ENCODE measurements at places on chromosomes 5 and 9.

- no peak for DNase-seq
These were observed 34.5 kb upstream of the SMAD5 start for GRCh38 chr5:136098176-136098575.

GRCh38 chr5:96788112-96788749 is 19.5 kb downstream of the ERAP1 start:
- DNase-seq, result no peak

- no peak for DNase-seq
These were observed 529 bp upstream of the TPM2 start for GRCh38 chr9:35690294-35690613.

DNA sequence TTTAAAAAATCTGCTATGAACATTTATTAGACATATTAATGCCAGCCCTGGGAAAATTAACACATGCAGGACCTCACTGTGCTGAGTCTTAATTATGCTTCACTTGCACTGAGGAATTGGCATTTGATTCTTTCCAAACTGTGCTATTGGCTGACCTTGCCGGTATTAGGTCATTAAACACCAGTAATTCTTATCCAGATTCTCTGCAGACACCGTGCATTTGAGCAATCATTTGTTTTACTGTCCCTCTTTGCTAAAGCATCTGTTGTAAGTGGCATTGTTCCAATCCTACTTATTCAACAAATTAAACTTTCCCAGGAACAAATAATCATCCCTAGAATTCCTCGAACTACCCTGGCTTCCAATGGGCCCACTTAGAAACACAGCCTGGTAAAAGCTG is 145.0 kb downstream of the SLC12A2 start:
- no peak for DNase-seq

- DNase-seq, result no peak
These were observed 3.4 kb downstream of the CEMIP2 start for GRCh38 chr9:71764891-71765290.

GRCh38 chr5:148191010-148191409 is 11.8 kb upstream of the SPINK6 start:
- no peak for DNase-seq

DNA sequence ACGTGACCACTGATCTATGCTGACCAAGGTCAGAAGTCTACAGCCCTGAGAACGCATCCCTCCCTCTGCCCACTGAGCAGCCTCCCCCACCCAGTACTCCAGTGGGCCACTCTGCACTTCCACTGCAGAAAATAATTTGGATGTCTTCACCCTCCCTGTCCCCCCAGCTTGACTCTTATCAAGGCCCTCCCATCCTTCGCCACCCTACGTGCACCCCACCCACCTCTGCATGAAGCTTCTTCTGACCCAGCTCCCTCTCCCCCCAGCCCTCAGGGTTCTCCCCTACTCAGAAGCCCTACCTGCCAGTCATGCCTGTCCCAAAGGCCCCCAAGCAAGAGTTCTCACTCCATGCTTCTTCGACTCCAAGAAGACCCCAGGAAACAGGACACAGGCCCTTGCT is 138.5 kb upstream of the FSTL4 start:
- no peak for DNase-seq

DNA sequence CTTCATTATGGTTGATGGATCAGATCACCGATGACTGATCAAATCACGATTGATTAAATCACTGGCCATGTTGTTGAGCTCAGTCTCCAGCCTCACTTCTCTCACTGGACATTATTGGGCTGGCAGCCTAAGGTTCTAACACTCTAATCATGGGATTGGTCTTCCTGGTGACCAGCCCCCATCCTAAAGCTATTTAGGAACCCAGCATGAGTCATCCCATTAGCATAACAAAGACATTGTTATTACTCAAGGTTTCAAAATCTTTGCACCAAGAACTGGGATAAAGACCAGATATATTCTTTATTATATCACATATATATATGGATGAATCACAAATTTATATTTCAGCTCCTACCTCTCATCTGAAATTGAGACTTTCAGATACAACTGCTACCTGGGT is 272.1 kb upstream of the IL12B start:
- DNase-seq, result no peak

DNA sequence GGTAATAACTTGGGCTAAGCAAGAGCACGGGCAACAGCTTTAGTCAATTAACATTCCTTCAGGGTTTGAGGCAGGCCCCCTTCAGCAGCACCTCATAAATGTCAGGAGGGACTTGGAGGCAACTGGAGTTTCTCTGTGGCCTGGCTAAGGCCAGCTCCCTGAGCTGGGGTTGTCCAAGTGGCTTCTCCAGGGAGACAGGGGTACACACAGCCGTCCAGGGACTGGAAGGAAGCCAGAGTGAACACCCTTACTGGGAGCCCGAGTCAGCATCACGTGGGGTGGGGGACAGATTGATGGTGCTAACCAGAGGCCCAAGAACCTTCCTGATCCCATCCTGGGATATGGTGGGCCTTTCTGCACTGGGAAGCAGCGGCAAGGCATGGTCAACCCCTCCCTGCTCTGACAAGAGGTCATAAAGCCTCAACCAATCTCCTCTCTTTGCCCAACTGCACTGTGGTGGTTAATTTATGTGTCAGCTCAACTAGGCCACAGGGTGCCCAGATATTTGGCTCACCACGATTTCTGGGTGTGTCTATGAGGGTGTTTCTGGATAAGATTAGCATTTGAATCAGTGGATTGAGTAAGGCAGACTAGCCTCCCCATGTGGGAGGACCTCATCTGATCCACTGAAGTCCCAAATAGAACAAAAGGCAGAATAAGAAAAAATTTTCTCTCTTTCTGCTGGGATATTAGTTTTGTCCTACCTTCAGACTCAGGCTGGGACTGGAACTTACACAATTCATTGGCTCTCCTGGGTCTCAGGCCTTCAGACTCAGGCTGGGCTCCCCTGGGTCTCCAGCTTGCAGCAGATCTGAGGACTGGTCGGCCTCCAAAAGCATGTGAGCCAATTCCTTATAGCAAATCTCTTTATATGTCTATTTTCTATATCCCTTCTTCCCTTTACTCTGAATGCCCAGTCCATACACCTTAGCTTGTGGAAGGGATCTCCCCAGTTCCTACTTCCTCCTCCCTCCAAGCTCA is 127.2 kb upstream of the LARP1 start:
- no peak for DNase-seq

DNA sequence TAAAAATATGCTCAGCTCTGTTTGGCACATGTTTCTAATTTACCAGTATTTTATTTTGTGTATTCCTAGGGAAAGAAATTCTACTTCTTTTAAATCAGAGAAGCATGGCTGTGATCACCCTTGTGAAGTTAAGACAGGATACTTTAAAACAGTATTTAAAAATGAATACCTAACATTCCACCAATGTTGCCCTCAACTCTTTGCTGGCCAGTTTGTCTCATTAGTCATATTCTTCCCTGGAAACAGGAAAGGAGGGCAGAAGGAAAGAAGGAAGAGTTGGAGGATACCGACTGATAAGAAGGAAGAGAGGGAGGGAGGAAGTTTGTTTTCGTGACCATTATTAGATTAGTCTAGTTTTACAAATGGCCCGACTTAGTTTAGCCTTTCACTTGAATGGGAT is 137.4 kb downstream of the PLK2 start:
- DNase-seq, result no peak

DNA sequence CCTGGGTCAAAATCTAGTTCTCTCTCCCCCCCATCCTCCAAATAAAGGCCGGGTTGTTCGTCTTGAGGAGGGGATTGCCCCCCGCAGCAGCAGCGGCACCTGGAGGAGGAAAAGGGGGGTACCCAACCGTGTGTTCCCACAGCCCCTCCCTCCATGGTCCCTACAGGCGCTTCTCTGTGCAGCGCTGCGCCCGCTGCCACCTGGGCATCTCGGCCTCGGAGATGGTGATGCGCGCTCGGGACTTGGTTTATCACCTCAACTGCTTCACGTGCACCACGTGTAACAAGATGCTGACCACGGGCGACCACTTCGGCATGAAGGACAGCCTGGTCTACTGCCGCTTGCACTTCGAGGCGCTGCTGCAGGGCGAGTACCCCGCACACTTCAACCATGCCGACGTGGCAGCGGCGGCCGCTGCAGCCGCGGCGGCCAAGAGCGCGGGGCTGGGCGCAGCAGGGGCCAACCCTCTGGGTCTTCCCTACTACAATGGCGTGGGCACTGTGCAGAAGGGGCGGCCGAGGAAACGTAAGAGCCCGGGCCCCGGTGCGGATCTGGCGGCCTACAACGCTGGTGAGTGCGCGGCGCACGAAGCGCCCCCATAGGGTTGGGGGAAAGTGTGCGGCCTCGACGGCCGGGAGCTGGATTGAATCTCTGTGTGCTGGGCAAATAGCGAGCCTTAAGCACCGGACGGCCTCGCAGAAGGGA is 3.5 kb downstream of the LHX2 start:
- DNase-seq, result no peak

DNA sequence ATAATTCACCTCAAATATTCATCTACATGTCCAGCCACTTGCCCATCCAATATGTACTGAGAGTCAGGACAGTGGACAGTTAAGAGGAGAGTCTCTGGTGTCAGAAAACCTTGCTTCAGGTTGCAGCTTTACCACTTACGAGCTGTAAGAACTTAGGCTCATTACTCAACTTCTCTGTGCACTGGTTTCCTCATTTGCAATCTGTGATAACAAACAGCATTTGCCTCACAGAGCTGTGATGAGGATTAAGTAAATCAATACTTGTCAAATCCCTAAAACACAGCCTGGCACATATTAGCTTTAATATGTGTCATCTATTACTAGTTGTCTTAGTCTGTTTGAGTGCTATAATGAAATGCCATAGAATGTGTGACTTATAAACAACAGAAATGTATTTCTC is 8.6 kb downstream of the GOLGA1 start:
- no peak for DNase-seq

- DNase-seq, result no peak
These were observed 14.9 kb upstream of the MACIR start for GRCh38 chr5:103243665-103244064.

DNA sequence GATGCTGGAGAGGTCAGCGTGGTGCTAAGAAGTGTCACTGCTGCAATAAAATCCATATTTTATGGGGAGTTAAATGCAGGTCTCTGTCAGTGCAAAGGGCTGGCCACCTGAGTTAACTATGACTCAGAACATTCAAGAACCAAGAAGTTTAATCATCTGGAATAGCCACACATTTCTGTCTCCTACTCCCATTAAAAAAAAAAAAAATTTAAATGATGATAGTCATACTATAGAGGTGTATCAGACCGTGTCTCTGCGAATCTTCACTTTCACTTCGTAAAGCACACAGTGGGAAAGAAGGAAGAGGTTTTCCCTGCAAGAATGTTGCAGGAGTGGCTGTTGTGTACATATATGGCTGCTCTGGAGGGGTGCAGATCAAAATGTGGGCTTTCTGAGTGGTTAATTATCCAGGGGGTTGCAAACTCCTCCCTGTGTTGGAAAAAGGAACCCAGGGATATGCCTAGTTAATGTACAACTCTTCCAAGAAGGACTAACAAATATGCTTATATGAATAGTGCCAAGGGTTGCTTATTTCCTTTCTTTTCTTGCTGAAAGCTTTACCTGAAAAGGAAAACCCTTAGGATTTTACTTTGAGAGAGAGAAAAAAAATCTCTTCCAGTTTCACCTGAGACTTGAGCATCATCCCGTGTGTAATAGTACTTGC is 1.5 kb downstream of the CDH6 start:
- DNase-seq, result no peak

GRCh38 chr5:125396462-125396861 is 650.0 kb upstream of the ZNF608 start:
- DNase-seq, result no peak

GRCh38 chr9:100083448-100084127 is 15.2 kb downstream of the ERP44 start:
- no peak for DNase-seq

DNA sequence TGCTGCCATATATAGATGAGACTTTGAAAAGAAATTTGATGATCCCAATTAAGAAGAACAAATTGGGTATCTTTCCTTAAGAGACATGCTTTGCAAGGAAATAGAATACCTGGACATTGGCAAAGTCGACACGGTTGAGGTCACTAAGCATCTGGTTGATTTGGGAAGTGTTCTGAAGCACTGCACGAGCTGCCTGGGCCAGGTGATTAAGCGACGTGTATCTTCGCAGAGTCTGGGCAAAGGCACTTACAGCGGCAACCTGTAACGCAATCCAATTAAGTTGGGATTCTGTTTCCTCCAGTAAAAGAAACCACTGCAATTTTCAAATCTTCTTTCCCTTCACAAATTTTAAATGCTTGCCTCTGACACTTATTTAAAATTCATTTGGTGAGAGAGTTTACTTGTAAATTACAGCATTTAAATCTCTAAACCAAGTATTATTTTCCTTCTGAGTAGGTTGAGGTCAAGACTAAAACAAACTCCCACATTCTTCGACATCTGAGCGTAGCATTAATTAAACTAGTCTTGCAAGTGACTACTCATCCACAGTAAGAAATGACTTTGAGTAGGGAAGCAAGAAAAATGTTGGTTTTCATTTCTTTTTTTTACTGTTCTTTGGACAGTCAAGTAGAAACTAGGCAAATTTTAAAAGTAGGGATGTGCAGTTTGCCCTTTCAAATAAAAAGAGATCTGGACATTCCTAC is 262.8 kb downstream of the RFX3 start:
- DNase-seq, result no peak

GRCh38 chr5:76983468-76983867 is 30.6 kb downstream of the CRHBP start:
- DNase-seq, result no peak

GRCh38 chr9:127159325-127159801 is 36.9 kb upstream of the ANGPTL2 start:
- DNase-seq, result no peak

DNA sequence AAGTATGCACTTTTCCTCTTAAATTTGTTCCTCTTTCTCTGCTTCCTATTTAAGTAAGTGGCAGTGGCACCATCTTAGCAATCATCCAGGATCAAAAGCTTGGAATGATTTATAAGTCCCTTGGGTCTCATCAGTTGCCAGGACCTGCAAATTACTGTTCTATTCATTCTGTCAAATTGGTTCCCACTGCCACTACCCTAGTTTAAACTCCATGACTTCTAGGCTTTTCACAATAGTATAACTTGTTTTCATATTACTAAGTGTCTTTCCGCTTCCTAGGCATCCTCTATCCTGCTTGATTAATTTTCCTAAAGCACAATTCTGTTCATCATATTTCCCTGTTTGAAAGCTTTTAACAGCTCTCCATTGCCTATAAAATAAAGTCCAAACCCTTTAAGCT is 363.9 kb upstream of the MEF2C start:
- no peak for DNase-seq

DNA sequence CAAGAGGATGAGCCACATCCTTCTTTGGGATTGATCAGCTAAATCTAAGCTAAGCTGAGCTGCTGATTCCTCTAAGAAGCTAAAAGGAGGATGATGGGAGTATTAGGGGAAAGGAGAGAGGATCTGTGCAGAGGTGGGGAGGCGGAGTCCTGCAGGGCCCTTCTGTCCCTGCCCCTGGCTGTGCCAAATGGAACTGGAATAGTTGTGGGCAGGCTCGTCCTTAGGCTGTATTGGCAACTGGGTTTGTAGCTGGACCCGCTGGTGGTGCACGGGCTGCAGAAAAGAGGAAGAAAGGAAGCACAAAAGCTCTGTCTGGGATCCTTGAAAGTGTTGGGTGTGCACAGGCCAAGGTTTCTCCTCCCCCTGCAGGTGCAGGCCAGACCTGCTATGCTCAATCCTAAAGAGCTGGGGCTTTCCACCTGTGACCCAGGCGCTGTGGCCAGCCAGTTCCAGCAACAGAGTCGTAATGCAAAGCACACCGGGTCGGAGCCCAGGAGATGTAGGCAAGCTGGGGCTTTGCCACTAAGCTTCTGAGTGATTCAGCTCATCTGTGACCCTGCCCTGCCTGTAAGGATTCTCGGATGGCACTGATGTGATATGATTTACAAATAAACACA is 9.8 kb downstream of the CLTB start:
- no peak for DNase-seq

- DNase-seq, result no peak
These were observed 62.6 kb upstream of the SLC25A51 start for GRCh38 chr9:37966412-37967013.

Measured in stimulated activated CD8-positive, alpha-beta memory T cell treated with anti-CD3 and anti-CD28 coated beads, Interleukin-15, amount 100 ng/mL, for 4 hours (primary cell).